ENCODE measurements at places on chromosomes 11 and 22.
A peak's percentile ranks its signal among the peaks of the same experiment; 100 is the strongest.

DNA sequence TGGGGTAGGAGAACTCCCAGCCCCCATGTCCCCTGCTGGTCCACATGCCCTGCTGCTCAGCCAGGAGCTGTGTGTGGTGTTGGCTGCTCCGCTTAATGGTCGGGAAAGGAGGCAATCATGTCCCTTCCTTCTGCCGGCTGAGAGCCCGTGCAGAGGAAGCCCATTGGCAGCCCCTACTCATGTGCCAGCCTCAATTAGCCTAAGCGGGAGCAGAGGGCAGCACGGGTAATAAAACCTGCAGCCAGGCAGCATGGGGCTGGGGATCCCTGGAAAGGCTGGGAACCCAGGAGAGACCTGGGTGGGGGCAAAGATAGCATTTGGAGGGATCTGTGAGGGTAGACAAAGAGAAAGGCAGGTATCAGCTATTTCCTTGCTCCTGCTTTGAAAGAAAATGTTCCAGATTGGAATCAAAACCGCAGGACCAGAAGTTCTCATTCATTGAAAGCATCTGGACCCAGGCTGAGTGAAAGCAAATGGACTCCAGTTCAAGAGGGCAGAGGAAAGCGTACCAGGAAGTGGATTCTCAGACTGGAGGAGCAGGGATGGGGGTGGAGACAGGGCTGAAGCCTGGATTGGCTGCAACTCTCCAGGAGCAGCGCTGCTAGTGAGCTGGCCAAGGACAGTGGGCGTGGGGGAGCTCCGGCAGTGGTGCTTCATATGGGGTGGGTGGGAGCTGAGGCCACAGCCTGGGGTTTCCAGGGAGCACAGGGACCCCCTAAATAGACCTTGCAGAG is 103.4 kb upstream of the NECTIN1 start:
- no peak for DNase-seq

- DNase-seq: no peak
These were observed 17.2 kb upstream of the FGF3 start for GRCh38 chr11:69836401-69836800.

- no peak for DNase-seq
These were observed 27.1 kb downstream of the MYEOV start for GRCh38 chr11:69320756-69321741.

GRCh38 chr11:29435421-29435820 is 581.4 kb downstream of the KCNA4 start:
- DNase-seq: no peak

- DNase-seq: peak; percentile 89
These were observed 105.3 kb upstream of the HSD17B12 start for GRCh38 chr11:43574949-43575912.

GRCh38 chr11:27173545-27173944 is 132.9 kb downstream of the BBOX1 start:
- no peak for DNase-seq

- peak; percentile 80 for DNase-seq
These were observed 46.9 kb downstream of the C11orf96 start for GRCh38 chr11:43989162-43989981.

GRCh38 chr11:9868641-9869040 is 204.8 kb downstream of the SWAP70 start:
- no peak for DNase-seq

- no peak for DNase-seq
These were observed 76.1 kb downstream of the KIRREL3 start for GRCh38 chr11:126924376-126925040.

DNA sequence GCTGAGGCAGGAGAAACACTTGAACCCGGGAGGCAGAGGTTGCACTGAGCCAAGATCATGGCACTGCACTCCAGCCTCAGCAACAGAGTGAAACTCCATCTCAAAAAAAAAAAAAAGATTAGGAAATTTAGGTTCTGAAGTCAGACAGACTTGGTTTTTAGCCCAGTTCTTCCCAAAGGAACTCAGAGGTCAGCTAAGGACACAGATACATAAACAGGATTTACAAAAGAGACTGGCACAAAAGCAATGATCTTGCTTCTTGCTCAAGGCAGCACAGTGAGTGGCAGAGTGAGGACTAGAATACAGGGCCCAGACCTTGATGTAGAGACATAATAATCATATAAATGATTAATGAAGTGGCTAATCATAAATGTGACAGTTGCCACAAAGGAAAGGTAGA is 25.4 kb upstream of the RRAS2 start:
- no peak for DNase-seq

DNA sequence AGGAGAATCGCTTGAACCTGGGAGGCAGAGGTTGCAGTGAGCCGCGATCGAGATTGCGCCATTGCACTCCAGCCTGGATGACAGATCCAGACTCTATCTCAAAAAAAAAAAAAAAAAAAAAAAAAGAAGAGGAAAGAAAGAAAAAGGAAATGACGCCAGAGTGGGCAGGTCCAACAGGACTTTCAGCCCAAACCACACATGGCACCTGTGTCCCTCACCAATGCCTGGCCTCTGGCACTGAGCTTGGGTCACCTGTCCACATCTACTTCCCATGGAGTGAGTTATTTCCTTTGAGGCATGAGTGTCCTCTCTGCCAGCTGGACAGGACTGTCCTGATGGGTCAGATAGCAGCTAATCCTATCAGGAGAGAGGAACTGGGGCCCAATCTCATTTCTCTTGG is 15.2 kb upstream of the GCAT start:
- DNase-seq: no peak

- no peak for DNase-seq
These were observed 7.1 kb downstream of the RRP8 start for GRCh38 chr11:6596239-6596877.

- no peak for DNase-seq
These were observed 90.5 kb upstream of the ARHGAP32 start for GRCh38 chr11:129282634-129283033.

- DNase-seq: peak; percentile 81
These were observed 74.9 kb upstream of the HORMAD2 start for GRCh38 chr22:30005213-30005857.

DNA sequence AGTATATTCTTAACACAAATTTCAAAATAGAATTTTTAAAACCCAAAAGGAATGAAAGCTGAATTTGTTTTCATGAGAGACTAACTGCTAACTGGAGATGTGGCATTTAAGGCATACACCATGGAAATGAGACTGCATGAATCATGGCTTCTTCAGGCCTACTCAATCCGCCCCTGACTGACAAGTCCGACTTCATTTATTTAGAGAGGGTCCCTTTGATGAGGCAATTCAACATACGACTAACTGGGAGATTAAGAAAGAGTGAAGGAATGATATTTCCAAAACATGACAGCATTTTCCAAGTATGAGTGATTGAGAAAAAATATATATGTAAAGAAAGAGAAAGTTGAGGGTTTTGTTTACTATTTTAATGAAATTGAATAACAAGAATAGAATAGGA is 720.1 kb downstream of the DLG2 start:
- no peak for DNase-seq

GRCh38 chr11:45538939-45539338 is 126.5 kb downstream of the CHST1 start:
- DNase-seq: no peak

DNA sequence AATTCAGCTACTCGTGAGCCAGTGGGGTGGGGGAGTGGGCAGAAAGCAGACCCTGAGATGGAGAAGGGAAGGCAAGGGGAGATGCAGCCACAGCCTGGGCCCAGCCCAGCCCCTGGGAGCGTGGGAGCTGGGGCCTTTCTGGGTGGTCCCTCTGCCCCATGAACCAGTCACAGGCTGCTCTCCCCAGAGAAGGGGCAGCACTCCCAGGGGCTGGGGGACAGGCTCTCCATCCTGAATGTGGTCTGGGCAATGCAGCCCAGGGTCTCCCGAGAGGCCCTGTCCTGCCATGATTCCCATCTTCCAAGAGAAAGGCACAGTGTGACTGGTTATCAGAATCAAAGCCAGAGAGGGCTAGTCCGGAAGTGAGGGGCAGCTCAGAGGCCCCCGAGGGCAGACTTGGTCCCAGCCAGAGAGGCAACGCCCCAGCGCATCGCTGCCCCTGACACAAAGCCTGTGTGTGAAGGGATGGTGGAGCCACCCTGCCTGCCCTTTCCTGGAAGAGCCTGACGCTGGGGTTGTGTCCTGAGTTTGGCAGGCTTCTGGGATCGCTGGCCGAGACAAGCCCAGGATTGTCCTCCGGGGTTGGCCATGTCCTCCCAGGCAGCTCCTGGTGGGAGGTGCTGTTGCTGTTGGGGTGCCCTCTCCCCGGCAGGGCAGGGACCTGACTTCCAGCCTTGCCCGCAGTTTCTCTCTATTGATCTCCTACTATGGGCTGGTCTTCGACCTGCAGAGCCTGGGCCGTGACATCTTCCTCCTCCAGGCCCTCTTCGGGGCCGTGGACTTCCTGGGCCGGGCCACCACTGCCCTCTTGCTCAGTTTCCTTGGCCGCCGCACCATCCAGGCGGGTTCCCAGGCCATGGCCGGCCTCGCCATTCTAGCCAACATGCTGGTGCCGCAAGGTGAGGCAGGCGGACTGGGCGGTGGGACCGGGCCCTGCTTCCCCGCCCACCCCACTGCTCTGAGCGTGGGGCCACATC is 23.8 kb upstream of the SLC22A12 start:
- no peak for DNase-seq

DNA sequence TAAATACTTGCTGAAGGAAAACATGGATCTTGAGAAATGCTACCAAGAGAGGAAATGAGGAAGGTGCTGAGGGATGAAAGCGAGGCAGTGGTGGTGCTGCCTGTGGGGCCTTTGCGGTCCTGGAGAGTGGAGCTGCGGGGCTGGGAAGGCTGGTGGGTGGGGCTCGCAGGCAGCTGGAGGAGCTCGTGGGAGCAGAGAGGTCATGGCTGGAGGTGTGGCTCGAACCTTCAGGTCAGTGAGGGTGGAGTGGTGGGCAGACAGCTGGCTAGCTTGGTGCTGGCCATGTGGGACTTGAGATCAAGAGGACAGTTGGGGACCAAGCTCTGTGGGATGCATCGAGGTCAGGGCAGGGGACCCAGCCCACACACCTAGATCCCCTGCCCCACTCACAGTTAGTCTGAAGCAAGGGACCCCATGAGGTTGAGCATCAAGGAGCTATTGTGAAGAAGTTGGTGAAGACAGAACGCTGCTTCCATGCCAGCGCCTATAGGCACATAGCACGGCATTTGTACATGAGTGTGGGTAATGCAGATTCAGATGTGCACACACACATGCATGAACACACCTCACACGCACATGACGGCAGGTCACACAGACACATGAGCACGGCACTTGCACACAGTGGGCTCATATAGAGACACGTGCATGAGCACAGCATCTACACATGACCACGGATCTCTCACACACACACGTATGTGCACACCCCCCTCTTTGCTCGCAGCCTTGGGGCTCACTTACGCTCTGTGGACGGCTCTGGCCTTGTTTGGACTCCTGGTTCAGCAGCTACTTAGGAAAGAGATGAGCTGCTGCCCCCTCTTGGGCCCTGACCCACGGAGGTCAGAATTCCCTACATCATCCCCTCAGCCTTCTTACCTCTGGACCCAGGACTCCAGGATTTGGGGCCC is 30.4 kb downstream of the SHANK3 start:
- peak; percentile 13 for DNase-seq

GRCh38 chr22:41976070-41976901 is 7.0 kb downstream of the SEPTIN3 start:
- peak; percentile 64 for DNase-seq

- no peak for DNase-seq
These were observed 124.7 kb downstream of the ME3 start for GRCh38 chr11:86547727-86548126.

DNA sequence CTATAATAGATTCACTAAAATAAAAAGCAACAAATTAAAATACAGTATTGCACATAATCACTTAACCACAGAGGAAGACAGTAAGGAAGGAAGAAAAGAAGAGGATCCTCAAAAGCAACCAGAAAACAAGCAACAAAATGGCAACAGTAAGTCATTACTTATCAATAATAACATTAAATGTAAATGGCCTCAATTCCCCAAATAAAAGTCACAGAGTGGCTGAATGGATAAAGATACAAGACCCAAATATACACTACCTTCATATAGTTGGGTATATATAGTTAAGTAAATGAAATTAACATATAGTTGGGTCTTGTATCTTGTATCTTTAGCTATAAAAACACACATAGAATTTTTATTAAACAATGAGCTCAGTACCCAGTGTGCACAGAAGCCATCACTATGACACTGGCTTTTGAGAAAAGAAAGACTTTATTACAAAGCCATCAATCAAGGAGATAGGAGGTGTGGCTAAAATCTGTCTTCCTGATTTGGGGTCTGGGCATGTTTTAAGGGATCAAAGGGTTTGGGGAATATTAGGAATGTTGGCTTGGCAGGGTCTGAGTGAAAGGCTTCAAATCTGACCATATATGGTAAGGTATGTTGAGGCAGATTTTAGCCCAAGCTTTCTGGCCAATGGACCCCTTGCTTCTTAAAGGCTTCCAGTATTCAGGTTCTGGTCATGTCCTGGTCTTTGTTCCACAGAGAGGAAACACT is 13.4 kb upstream of the GLYAT start:
- DNase-seq: no peak

DNA sequence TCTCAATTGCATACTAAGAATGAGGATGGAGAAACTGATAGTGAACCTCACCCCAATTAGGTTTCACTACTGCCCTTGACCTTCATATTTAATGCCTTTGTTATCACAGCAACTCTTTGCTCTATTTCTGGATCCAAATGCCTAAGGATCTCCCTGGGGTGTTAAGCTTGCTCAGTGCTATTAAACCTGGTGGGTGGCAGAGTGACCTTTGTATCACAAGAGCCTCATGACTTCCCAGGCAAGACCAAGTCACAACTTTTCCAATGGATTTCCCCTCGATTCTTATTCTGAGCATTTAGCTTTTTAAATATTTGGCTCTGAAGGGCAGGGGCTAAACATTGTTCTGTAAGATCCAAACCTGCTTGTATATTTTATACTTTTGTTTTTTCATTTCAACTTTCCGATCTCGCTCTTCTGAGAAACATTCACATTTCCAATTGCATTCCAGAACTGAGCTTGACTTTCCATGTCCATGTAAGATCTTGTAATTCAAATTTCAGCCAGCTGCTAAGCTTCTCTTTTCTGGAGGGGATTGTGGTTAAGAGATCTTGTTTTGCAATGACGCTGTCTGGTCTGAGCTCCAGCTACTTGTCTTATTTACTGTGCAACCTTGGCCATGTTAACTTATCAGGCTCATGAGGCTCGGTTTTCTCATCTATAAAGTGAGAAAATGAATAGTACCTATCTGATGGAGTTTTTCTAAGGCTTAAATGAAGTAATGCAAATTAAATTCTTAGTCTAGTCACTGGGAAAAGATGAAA is 6.4 kb upstream of the EHF start:
- no peak for DNase-seq

- no peak for DNase-seq
These were observed 169.0 kb downstream of the TBC1D22A start for GRCh38 chr22:46931414-46931813.

DNA sequence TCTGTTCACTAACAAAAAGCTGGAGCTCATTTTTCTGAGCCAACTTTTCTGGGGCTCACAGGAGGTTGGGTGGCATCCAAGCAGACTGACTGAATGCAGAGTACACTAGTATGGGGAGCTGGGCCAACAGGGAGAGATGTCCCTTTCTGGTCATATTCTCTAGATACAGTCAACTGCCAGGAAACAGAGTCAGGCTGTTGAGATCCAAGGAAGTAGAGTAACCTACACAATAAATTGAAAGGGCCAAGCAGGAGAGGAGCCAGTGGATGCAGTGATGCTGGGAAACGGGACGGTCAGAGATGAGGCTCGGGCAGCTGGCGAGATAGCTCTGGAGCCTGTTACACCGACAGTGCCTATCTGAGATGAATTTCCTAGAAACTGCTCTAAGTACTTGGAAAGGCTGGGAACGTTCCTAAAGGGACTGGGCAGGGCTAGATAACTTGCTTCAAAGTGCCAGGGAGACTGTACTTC is 71.1 kb downstream of the LARGE2 start:
- DNase-seq: no peak
